DMS53 (cell line): ENCODE measurements at places on chromosomes 7 and 10.

DNA sequence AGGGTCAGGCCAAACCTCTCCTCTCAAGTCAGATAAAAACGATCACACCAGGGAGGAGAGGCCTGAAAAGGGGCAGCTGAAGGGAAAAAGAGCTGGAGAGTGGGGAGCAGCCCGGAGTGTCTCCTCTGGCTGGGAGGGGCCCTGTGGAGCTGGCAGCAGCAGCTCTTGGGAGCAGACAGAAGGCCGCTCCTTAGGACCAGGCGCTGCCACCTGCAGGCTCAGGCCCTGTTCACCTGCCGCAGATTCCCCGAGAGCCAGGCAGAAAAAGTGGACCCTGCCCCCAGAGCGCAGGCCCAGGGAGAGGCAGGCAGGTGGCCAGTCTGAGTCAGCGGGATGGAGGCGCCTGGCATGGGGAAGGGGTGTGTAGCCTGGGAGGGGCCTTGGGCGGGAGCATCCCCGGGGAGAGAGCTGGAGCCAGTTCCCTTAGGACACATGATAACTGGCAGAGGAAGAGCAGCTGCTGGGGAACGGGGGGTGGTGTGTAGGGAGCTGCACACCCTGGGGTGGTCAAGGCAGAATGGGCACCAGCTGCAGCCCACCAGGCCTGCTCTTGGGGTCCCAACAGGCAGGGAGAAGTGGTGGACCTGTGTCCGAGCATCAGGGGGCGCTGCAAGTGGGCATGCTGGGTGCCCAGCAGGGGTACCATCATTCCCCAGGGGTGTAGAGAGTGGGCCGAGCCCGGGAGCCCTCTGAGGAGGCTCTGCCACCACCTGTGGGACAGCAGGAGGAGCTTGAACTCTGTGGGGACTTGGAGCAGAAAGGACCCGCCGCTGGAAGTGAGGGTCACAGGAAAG, 177.2 kb upstream of the RHEB start:
- peak; percentile 96 for DNase-seq

GRCh38 chr7:43491984-43492383, 90.9 kb upstream of the STK17A start:
- peak; percentile 8 for DNase-seq

DNA sequence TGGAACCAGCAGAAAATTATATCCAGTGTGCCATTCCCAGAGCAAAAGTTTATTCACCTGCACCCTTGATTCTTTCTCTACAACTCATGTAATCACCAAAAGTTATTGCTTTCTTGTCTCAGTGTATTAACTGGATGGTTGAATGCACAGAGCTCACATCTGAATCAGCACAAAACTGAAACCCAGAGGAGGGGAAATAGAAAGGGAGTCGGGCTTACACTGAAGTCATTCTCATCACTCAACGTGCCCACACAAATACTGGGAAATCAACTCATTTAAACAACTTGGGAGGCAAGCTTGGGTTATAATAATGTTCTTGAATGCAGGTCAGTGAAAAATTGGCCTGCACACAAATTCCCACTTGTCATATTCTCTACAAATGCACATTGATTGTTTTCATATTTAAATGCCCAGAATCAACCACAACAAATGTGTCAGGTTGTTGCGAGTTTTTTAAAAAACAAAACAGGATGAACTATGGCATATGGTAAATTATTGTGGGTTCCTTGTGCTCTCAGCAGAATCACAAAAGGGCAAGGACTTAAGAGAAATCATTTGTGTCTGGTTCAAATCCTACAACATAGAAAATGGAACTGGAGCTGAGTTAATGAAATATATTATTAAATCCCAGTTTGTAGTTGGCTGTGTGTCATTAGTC, 125.9 kb upstream of the NOBOX start:
- DNase-seq: no peak

DNA sequence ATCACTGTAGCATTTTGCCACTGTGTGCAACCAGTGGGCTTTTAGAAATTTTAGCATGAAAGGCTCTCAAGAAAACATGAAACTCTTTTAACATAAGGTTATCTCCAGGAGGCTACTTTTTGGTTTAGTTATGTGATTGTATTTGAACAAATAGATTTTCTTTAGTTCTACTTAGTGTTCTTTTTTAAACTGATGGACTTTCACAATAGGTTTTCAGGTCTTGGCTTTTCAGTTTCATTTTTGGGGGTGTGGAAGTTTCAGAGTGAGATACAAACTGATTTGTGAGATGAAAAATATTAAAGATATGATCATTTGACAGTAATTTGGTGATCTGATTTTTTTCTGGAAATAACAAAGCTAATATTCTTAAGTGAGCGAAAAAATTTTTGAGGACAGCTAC, 344.1 kb downstream of the PHF14 start:
- no peak for DNase-seq

GRCh38 chr7:127409629-127410028, 17.1 kb upstream of the ZNF800 start:
- no peak for DNase-seq

GRCh38 chr10:124074501-124075109, 18.8 kb downstream of the CHST15 start:
- DNase-seq: no peak

DNA sequence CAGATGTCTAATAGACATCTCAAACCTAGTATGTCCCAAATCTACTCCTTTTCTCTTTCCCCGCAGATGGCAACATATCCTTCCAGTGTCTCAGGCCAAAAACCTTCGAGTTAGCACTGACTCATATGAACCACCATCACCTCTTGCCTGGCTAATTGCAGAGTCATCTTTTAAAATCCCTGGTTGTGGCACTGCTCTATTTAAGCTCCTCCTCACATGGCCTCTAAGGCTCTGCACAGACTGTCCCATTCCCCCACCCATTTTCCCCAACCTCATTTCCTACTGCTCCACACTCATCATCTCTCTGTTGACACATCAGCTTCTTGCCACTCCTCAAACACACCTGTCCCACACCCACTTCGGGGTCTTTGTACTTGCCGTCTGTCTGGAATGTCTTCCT, 16.8 kb upstream of the HBP1 start:
- DNase-seq: peak; percentile 16

- no peak for DNase-seq
Measured at GRCh38 chr7:68224041-68224741, 1227.6 kb downstream of the TYW1 start.

GRCh38 chr10:84842593-84842992, 514.2 kb downstream of the CCSER2 start:
- peak; percentile 21 for DNase-seq

DNA sequence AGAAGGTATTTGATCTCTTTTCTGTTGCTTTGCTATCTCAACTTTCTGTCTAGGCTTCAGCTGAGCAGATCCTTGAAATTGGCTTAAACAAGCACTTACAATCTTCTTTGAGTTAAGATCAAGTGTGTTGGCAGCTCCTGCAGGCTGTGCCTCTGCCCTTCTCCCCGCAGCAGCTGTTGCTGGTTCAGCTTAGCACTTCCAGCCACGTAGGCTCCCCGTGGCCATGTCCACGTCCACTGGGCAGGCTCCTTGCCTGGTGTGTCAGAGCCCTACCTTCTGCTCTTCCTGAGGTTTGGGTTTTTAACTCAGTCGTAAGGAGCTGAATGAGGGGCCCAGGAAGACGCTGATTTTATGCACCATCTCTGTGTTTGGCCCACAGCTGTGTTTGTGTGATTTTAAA, 47.2 kb downstream of the CAMK1D start:
- no peak for DNase-seq

DNA sequence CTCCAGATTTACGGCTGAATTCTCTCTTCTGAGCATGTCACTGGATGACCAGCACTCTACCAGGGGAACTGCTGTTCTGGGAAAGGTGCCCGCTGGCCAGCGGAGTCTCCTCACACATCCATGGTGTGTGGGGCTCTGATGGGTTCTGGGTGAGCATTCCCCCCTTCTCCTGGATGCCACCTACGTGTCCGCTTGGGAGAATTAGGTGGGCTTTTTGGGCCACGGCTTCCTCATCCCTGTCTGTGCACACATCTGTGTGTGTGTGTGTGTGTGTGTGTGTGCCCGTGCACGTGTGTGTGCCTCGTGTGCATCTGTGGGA, 163.0 kb downstream of the DNAJB6 start:
- DNase-seq: no peak

GRCh38 chr7:8499128-8499527, 65.7 kb downstream of the NXPH1 start:
- DNase-seq: no peak

DNA sequence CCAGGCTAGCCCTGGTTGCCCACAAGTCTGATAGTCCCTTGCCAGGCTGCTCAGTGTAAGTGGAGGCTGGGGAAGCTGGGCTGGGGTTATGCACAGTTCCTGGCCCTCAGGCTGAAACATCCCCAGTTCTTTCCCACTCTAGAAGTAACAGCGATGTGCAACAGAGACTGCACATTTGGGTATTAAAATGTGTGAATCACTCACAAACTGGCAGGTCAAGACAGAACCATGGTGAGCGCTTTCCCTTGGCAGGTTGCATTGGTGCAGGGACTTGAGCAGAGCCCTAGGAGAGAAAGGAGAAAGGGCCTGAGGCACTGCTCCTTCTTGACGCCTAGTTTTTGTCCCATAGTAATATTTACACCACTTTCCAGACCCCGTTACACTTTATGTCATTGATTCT, 56.1 kb upstream of the SLC35B4 start:
- DNase-seq: no peak

DNA sequence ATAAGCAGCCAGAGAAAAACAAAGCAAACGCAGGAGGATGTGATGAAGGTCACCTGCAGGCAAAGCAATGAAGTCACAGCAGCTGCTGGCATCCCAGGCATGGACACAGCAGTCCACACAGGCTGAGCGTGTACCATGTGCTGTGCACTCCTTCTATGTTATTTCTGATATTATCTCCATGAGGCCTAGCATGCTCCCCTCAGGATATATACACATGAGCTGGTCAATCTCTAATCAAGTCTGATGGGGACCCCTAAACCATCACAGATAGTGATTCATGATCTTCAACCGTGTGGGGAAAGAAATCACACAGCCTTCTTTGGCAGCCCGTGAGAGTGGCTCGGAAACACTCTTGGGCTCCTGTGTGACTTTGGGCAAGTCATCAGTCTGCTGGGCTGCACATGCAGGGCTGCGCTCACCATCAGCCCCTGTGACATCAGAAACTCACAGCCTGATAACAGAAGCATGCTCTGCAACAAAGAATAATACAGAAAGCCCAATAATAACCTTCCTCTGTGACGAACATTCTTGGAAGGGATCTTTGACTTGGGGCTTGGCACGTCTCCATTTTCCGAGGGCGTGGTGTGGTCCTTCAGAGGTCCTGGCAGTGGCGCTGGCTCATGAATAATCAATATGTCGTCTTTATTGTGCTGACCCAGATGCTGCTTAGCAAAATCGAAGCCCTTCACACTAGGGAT, 83.0 kb upstream of the ATP6V0A4 start:
- DNase-seq: no peak

- no peak for DNase-seq
Measured at GRCh38 chr7:38154278-38154677, 23.8 kb upstream of the STARD3NL start.

DNA sequence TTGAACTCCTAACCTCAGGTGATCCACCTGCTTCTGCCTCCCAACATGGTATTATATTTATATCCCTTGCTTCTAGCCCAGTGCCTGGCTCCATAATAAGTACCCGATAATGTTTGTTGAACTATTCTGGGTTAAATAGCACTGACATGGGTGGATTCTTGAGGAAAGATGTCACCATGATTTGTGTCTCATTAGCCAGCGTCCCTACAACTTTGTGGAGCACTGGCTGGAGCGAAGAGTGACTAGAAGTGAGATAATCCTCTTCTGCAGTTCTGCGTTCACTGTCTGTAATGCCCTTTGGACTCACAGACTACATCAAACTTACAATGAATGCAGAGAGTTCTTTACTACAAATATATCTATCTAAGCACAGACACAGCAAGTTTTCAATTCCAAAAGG, 16.9 kb upstream of the AKR1E2 start:
- DNase-seq: no peak

GRCh38 chr10:116490028-116490662, 55.6 kb upstream of the PNLIP start:
- peak; percentile 63 for DNase-seq

- DNase-seq: no peak
Measured at GRCh38 chr10:125265579-125265955, 105.2 kb upstream of the CTBP2 start.

DNA sequence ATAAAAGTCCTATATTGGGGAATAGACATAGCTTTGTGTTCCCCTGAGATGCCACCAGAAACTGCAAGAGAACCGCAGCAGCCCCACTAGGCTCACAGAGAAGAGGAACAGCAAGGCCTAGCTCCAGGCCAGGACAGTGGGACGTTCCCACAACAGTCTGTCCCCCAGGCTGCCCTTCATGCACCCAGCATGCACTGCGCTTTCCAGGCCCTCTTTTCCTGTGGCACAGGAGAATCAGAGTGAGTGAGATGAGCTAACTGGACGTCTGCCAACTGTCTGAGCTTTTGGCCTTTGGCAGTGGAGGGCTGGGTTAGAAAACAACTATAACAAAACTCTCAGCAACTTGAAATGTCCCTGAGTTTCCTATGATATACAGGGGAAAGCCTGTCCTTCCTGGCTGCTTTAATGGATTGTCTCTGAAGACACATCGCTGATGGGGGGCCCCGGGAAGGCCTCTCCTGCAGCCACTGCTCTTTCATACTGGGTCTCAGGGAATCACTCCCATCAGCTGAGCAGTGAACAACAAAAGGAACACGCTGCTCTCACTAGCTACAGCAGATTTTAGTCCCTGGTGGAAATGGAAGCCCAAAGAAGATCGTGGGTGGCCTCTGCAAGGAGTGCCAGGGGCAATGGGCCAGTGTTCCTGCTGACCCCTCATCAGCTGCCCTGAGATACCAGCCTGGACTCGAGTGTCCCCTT, 53.5 kb downstream of the PODXL start:
- peak; percentile 26 for DNase-seq

DNA sequence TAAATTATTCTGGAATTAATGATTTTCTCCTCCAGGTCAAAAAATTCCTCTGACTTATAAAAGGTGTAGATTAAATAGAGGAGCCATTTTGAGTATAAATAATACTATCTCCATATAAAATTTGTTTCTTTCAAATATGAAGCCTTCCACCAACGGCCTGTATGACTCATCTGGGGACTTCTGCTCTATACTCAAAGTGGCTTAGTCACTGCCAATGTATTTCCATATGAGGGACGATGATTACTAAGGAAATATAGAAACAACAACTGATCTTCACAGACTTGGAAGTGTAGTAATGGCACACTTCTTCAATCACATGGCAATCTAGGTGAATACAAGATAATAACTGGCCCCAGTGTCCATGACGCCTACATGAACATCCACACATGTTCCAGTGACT, 335.6 kb upstream of the HGF start:
- DNase-seq: peak; percentile 92

DNA sequence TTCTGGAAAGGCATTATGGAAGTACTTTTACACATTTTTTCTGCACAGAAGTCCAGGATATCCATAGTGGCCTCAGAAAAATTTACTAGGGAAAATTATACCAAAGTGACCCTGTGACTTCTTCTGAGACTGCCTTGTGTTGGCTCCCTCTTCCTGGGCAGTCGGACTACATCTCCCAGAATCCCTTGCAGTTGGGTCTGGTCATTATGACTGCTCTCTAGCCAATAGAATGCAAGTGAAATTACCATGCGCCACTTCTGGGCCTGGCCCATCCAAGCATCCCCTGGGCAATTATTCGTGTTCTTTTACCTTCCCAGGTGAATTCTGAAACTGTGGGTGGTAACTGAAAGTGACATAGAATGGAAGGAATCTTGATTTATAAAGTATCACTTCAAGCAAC, 430.9 kb downstream of the ACTR3B start:
- DNase-seq: peak; percentile 62
